AG10803 (cell line): ENCODE measurements at places on chromosomes 1 and 21.

- DNase-seq: no peak
Measured at GRCh38 chr21:45087022-45087823, 12.8 kb downstream of the ADARB1 start.

DNA sequence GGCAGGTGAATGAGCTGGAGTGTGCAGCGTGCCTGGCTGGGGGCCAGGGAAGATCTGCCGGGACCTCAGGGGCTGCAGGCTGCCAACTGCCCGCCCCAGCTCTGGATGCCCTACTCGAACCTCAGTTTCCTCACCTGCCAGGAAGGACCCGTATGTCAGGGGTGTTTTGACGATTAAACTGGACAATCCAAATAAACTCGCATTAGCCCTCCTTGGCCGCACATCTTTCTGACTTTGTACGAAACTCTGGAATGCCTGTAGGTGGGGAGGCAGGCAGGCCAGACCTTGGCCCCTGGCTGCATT lies 8.3 kb upstream of the ZNF669 start:
- DNase-seq: no peak

DNA sequence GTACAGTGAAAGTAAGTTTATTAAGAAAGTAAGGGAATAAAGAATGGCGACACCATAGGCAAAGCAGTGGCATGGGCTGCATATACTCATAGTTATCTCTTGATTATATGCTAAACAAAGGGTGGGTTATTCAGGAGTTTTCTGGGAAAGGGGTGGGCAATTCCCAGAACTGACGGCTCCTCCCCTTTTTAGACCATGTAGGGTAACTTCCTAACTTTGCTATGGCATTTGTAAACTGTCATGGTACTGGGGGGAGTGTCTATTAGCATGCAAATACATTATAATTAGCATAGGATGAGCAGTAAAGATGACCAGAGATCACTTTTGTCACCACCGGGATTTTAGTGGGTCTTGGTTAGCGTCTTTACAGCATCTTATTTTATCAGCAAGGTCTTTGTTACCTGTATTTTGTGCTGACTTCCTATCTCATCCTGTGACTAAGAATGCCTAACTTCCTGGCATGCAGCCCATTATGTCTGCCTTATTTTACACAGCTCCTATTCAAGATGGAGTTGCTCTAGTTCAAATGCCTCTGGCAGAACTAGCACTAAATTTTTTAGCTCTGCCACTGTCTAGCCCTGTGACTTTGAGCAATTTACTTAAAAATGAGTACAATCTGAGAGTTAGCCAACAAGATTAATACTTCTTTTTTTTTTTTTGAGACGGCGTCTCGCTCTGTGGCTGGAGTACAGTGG lies 110.3 kb upstream of the PALMD start:
- DNase-seq: no peak

GRCh38 chr1:75198761-75199160 lies 64.6 kb downstream of the LHX8 start:
- no peak for DNase-seq

DNA sequence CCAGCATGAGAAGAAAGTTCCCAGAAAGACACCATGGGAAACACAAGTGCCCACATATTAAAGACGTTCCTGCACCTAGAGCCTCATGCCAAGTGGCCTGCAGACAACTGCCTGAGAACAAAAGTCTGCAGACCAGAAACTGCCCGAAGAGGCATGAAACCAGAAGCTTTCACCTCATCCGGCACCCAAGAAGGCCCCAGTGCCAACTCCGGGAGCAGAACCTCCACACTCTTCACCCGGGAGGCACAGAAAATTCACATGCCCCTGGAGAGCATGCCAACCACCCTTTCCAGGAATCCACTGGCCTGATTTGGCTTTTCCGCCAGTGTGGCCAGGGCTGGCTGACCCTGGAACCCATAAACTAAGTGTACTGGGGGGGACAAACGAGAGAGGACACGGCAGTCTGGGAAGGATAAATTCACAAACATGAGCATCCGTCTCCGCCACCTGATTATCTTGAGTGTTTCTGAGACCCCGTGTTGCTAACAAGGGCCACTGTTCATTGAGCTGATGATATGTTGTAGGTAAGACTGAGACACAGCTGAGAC lies 6.8 kb downstream of the TFF2 start:
- no peak for DNase-seq

DNA sequence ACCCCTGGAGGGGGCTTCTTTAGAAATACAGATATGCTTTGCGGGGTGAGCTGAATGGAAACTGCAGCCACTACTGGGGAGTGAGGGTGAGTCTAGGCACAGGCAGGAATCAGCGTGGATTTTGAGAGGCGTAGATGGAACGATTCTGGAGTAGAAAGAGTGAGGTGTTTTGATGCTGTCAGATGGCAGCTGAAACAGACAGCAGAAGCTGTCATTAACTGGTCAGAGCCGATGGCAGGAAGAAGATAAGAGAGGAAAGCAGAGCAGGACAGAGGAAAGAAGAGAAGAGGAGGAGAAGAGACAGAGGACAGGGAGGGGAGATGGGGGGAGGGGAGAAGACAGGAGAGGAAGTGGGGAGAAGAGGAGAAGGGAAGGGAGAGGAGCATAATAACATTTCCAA lies 138.5 kb downstream of the LRIG2 start:
- DNase-seq: no peak

DNA sequence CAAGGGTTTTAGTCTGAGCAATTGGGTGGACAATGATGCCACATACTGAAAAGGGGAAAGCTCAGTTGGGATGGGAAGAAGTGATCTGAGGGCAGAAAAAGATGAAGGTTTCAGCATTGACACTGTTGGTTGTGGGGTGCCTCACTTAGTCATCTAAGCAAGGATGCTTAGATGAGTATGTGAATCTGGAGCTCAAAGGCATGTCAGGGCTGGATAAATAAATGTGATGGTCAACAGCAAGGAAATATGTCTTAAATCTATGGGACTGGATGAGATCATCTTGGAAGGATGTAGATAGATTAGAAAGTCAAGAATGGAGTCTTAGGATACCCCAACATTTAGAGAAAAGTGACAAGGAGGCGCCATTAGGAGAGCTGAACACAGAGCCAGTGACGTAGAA lies 114.6 kb downstream of the ZBTB18 start:
- DNase-seq: no peak

DNA sequence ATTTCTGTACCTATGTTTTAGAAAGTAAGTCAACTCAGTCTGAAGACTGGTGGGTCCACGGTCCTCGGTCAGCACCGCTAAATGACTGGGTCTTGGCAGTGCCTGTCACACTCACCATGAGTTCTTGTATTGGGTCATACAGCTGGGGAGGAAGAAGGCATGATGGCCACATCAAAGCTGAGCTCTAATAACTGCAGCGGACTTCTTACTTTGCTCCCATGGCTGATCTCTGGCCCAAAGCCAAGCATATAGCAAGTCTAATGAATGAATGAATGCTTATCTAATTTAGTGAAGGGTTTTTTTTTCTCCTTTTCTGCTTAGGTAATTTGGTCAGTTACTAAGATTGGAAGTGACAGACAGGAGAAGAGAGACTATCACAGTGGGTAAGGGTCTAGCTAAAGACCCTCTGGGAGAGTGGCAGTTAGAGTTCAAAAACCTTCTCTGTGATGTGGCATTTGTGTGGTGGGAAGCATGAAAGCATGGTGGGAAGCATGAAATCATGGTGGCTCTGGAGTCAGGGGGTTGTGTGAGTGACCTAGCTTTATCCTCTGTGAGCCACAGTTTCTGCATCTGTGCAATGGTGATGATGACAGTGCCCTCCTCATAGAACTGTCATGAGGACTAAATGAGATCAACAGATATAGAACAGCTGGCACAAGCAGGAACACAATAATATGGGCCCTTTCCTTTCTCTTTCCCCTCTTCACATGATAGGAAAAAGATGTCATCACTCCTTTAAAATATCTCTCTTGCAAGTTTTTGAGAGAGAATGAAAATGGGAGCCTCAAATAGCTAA lies 78.9 kb upstream of the JAK1 start:
- DNase-seq: no peak

DNA sequence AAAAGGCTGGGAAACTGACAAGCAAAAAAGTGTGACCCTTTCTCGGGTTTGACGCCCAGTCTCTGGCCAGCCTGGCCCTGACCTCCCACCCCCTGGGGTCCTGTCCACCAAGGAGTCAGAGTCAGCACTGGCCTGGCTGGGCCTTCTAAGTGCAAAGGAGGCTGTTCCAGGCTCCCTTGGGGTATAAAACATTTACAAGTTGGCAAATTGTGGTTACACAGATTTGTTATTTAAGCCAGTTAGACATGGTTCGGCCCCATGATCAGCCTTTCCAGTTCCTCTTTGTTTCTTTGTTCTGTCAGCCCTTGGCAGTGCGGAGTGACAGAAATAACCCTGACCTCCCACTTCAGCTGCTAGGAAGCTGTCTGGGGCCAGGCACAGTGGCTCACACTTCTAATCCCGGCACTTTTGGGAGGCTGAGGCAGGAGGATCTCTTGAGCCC lies 161.6 kb upstream of the RAB4A start:
- DNase-seq: no peak
